ENCODE measurements at places on chromosomes 2 and 18.

GRCh38 chr2:162965191-162965590, 126.6 kb upstream of the KCNH7 start:
- no peak for ATAC-seq

GRCh38 chr2:76080154-76080553, 369.4 kb upstream of the GCFC2 start:
- ATAC-seq, result no peak

DNA sequence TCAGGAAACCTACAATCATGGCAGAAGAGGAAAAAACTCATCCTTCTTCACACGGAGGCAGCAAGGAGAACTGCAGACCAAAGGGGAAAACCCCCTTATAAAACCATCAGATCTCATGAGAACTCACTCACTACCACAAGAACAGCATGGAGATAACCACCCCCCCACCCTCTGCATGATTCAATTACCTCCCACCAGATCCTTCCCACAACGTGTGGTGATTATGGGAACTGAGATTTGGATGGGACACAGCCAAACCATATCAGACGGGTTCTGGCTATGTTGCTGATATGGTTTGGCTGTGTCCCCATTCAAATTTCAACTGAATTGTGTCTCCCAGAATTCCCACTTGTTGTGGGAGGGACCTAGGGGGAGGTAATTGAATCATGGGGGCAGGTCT, 28.7 kb upstream of the CCDC150 start:
- no peak for ATAC-seq

DNA sequence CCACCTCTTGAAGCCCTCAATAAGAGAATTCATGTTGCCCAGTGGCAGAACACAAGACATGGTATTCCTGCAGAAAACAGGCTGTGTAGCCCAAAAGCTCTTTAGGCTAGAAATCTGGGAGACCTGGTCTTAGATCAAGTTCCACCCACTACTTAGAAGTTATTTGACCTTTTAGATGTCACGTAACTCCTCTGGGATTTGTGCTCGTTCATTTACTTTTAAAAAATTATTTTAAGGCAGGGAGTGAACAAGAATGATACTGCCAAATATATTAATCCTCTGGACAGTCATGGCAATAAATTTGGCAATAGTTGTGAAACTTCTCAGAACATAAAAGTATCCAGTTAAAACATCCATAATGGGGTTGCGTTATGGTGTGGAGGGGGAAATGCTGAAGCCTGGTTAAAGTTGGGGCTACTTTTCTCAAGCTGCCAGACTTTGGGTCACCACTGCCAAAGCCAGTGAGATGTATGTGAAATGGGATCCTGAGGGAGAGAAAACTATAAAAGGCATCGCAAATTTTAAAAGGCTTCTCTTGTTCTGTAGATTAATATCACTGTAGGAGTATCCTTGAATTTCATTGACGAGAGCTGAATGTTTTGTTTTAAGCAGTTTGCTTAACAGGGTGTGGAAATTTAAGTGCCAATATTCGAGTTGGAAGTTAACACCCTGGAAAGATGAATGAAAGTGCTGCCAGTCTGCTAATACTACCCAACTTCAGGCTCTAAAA, 15.8 kb downstream of the DAPL1 start:
- no peak for ATAC-seq
